ENCODE measurements at places on chromosomes 12 and 14.

DNA sequence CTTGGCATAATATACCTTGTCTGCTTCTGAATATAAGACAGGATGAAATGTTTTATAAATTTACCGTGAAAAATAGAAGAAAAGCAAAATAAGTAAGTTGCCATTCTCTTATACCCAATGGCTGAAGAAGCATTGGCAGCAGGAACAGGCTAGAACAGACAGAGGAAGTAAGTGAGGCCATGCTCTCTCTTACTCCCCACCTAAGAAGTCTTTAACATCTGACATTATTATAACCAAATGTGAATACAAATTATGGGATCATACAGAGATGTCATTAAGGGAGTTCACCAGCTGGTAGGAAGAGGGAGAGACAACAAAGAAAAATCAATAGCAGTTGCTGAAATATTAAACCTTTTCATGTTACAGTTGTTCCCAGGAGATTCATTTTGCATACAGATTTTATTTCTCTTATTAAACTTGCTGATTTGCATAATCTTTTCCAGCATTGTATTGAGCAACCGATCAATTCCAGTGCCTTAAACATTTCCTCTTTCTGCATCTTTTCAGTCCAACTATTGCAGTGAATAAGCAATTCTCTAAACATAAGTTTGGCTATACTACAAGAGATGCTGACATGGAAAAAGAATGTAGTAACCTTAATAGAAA, 270.6 kb downstream of the SLC6A15 start:
- DNase-seq, result no peak

DNA sequence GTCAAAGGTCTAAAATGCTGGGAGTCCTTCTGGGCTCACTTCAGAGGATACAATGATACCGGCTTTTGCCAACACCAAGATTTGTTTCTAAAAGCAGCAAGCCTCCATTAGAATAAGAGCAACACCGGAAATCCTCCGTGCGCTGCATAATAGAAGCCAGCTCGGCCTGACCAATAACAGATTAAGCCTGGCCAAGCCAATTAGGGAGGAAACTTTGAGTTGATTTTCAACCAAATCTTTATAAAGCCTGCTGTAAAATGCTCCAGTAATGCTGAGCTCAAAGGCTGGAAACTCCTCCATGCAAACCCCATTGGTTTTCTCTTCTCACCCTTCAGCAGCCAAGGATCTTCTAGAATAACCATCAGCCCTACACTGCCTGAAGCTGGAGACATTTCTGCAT, 150.1 kb downstream of the NTF3 start:
- no peak for DNase-seq

- no peak for DNase-seq
Measured at GRCh38 chr14:88605594-88605993, 42.8 kb downstream of the ZC3H14 start.

GRCh38 chr12:19451196-19451595, 11.9 kb downstream of the AEBP2 start:
- DNase-seq, result no peak

GRCh38 chr12:111650912-111651311, 34.8 kb downstream of the BRAP start:
- no peak for DNase-seq

DNA sequence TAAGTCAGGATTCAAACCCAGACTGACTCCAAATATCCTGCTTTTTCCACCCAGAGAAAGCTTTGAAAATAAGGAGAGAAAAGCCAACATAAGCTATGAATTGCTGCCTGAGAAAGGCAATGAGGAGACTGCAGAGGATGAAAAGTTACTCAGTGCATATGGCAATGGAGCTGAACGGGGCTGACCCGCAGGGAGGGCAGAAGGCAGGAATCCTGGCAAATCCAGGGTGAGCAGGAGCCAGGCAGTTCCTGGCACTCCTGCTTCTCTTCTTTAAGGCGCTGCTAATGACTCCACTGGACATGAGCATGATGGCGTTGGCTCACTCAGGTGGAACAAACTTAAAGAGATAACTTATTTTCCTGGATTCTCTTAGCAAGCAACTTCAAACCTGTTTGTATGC, 95.2 kb upstream of the TMCC3 start:
- DNase-seq, result no peak

GRCh38 chr14:91119556-91120311, 5.9 kb downstream of the DGLUCY start:
- peak; percentile 59 for DNase-seq

DNA sequence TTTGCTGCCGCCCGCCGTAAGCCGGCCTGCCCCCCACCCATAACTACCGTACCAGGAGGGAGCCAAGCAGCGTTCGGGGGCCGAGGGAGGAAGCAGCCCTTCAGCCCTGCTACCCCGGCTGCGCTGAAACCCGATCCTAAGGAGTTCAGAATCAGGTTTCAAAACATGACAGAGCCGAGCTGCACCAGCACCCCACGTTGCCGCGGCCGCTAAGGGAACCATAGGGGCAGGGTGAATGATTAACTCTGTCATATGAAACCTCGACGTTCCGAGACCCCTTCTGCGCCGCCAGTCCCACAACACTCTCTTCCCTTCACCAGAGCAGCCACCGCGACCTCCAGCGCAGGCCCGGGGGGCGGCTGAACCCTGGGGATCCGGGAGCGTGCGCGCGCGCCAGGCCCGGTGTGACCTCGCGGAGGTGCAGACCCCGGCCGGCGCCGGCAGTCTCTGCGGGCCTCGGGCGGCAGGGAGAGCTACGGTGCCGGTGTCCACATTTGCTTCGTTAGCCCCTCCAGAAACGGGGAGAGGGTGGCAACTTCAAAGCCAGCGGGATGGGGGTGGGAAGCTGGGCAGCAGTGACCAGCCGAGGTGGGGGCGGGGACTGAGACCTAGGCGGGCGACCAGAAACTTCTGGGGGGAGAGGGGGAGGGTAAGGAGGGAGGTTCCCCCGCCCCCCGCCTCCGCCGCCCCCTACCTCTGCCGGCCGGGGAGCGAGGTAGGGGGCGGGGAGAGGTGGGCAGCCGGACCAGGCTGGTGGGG, 1.6 kb downstream of the SIX4 start:
- DNase-seq, result no peak

DNA sequence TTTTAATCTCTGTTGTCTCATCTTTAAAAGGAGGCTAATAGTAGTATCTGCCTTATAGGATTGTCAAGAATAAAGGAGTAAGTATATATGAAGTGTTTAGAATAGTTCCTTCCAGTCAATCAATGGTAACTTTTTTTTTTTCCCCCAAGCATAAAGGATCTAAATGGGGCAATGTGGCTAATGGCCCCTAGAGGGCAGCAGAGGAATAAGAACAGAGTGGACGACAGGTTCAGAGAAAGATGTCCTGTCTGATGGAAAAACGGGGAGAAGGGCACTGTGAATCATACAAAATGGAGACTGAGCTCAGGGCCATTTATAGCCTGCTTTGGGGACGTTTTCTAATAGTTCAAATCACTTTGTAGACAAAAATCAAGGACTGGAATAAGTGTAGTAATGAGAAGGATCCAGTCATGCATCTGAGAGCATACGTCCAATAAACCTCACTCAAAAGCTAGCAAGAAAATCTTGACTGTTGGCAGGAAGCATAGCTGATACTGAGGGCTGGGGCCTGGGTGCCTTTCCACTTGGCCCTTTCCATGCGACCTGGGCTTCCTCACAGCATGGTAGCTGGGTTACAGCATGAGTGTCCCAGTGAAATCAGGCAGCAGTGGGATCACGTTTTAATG, 51.3 kb downstream of the IFNG-AS1 start:
- peak; percentile 19 for DNase-seq

GRCh38 chr12:104433061-104433460, 23.7 kb upstream of the CHST11 start:
- DNase-seq, result no peak

GRCh38 chr14:29926228-29926627, 1.4 kb downstream of the PRKD1 start:
- no peak for DNase-seq

DNA sequence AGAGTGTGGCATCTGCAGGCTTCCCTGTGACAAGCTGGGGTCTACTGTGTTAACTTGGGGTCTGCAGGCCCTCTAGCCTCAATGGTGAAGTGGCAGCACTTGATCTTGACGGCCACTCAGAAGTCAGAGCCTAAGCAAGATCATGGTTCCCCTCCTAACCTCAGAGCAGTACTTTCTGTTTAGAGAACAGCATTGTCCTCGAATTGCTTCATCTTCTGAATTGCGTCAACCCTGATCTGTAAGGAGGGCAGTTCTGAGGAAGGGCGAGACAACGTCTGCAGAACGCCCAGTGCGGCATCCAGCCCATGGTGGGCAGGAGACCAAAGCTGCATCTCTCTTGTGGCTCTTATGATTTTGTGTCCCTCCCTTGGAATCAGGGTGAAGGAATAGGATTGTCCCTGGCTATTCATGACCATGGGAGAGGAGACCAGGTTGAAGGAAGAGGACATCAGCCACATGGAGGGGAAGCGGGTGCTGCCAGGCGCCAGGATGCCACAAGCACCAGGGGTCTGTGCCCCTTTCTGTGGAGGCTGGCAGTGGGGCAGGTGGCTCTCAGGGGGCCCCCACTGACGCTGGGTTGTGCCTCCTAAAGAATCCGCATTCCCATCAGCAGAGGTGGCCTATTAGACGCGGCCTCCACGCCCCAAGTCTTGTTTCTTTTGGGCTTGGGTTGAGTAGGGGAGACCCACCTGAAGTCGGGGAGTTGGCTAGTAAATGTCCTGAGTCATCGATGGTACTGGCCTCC, 2.2 kb downstream of the SERPINA9 start:
- no peak for DNase-seq

- no peak for DNase-seq
Measured at GRCh38 chr12:83185241-83185640, 498.5 kb downstream of the TMTC2 start.

DNA sequence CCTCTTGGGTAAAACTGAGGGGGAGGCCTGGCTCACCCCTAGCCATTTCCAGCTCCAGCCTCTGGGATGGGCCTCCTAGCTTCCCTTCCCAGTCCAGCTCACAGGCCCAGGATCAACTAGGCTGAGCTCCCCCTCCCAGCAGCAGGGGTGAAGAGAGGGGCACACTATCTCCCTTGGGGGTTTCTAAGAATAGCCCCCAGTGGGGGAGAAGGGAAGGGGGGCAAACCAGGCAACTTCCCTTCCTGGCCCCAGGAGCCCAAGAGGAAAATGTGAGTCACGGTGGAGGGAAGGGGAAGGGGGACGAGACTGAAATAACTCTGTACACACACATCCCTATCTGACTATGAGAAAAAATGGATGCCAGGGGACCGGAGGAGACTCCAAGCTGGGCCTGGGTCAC, 9.0 kb downstream of the ADCY6 start:
- DNase-seq, result no peak

DNA sequence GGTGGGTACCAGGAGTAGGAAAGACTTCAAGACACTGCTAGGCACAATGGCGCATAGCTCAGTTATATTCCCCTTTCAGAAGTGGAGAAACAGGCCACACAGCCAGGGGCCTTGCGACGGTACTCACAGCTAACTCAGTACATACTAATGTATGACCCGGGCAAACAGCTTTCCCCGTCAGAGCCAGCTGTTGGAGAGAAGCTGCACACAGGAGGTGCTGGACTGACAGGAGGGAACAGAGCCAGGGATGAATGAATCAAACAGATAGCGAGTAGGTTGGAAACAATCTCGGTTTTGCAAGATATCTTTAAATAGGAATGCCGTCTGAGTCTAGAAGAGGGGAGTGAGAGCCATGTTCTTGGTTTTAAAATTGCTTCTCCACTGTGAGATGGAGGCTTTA, 45.5 kb downstream of the PRIMA1 start:
- DNase-seq, result no peak

DNA sequence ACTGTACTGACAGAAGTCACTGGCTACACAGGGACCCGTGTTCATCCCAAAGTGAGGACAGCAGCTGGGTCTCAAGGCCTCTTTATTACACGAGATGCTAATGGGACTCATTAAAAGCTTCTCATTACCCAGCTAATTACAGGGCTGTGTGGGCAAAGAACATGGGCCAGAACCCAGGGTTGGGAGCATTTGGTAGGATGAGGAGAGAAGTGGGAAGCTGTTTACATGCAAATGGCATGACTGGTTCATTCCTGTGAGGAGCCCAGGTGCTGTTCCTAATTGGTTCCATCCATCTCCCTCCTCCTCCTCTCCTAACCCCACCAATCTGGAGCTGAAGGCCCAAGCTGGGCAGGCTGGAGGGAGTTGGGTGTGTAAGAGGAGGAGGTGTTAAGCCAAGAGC, 8.9 kb upstream of the TAC3 start:
- no peak for DNase-seq

- DNase-seq, result no peak
Measured at GRCh38 chr12:94080341-94081009, 67.9 kb upstream of the PLXNC1 start.

- DNase-seq, result peak; percentile 5
Measured at GRCh38 chr12:2682296-2683251, 112.2 kb upstream of the FKBP4 start.
